Activated T-helper 1 cell treated with anti-CD3 and anti-CD28 coated beads, Interleukin-12 subunit alpha, Interleukin-12 subunit beta, Interleukin-2, Interleukin-4 antibody, amounts not matched to agents 30 ng/mL and 10 ng/mL and 1 ng/mL, durations not matched to agents 14 hours and 24 hours and 36 hours (primary cell): ENCODE measurements at places on chromosomes 11 and 22. TPM values are rescaled to one million over a fixed set of nuclear protein-coding genes. Genes with fewer than 3 reads are reported as not detected.

PGA4 gene
- not detected in 2 replicates for total RNA-seq

HOATZ gene
- not detected in 2 replicates for total RNA-seq

SSTR3 gene
- 2.3 TPM in 2 replicates for total RNA-seq

PIWIL4 gene
- total RNA-seq: 0.41 and 0.81 TPM in 2 replicates

MMP7 gene
- total RNA-seq: not detected in 2 replicates

DDX10 gene
- total RNA-seq: 68.4 and 68.8 TPM in 2 replicates

BAIAP2L2 gene
- total RNA-seq: 0.29 and 0.32 TPM in 2 replicates
